ENCODE measurements at places on chromosomes 3 and 15. TPM values are rescaled to one million over a fixed set of nuclear protein-coding genes. Genes with fewer than 3 reads are reported as not detected.

ACP3 gene
- total RNA-seq, result 6.7 TPM

CNTN3 gene
- 12.2 TPM for total RNA-seq

SLC26A6 gene
- 12.6 TPM for total RNA-seq

TLR9 gene
- not detected for total RNA-seq

C3orf20 gene
- total RNA-seq, result not detected

ANKDD1A gene
- total RNA-seq, result 7.2 TPM

DNA sequence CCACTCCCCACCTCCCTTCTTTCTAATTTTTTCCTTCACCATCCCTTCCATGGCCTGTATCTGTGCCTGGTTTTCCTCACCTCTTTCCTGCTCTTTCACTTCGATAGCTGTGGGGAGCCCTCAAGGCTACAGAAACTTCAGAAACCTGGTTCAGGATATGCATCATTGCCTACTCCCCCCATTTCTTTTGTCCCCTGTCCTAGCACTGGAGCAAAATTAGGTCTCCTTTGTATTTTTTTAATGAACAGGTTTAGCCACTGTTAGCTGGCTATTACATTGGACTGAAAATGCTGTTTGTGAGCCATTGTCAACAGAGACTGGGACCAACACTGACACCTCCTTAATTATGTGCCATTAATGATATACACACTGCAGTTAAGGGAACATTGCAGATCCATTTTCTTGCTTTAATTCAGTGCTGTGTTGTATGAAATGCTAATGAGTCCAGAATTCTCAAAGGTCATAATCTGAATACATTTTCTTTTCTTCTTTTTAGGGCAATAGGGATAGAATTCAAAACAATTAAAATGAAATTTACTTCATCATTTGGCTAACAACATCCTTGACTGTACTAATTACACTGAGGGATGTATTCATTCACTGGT is 138.6 kb downstream of the PDCD6IP start:
- no peak for DNase-seq

- DNase-seq, result no peak
Observed at GRCh38 chr3:188156056-188156455, 2.1 kb downstream of the LPP start.

- no peak for DNase-seq
Observed at GRCh38 chr3:108093021-108093420, 2.2 kb upstream of the CD47 start.

- DNase-seq, result no peak
Observed at GRCh38 chr3:191362037-191362436, 31.7 kb upstream of the UTS2B start.

DNA sequence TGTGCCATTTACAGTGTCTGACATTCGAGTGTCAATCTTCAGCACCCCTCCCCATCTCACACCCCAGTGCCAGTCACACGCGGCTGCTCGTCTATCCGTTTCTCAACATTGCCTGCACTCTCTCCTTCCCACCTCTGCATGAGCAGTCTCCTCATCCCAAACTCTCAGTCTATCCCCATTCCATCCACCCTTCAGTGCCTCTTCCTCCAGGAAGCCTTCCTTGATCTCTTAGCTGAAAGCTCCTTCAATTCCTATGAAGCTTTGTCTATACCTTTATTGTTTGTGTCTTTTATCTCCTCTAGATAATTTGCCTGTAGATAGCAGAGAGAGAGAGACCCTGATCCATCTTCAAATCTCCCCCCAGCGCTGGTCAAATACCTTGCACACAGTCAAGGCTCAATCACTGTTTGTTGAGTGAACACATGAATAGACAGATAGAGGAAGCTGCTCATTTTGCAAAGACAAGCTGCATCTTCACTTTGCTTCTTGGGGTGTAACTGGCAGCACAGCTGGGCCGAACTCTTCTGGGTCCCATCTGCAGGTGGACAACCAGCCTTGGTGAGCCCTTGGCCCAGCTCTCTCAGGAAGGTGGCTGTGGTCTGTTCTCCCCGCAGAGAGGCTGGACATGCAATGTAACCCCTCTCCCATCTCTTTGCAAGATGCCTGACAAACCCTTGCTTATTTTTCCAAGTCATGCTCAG is 52.8 kb downstream of the ITGA11 start:
- no peak for DNase-seq

- DNase-seq, result peak; percentile 98
Observed at GRCh38 chr15:65792138-65792987, at the start of gene DENND4A. DENND4A (minus strand) TSS chr15:65792293; CDS start chr15:65756450, 35,843 bp downstream.

- no peak for DNase-seq
Observed at GRCh38 chr3:134201201-134202130, 49.2 kb downstream of the RYK start.

DNA sequence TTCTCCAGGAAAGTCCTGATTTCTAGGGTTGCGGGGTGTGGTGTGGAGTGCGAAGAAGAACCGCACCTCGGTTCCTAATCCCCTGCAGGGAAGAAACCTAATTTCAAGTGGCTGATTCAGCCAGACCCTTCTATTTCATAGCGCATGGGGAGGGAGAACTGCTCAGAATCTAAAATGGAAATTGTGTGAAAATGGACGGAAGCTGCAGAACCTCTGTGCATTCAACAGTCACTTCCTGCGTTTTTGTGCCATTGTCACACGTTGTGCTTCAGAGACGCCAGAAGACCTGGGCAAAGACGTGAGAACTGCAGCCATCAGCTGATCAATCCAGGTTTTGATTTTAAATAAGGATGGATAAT is 1.2 kb downstream of the SIDT1 start:
- DNase-seq, result no peak

GRCh38 chr3:116449546-116450350 is 4.5 kb upstream of the LSAMP start:
- no peak for DNase-seq

DNA sequence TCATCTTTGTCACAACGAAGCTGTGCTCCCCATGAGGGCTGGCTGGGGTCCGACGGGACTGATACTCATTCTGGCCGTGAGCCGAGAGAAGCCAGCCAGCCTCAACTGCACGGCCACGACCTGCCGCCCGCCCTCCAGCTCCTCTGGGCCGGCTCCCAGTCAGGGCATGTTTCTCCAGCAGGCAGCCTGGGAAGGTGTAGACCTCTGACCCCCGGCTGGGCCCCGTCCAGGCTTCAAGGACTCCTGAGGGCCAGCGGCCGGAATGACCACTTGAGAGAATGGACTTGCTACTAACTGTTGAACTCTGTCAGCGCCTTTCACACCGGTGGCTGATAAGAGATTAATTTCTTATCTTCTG is 18.1 kb upstream of the MUC4 start:
- no peak for DNase-seq

DNA sequence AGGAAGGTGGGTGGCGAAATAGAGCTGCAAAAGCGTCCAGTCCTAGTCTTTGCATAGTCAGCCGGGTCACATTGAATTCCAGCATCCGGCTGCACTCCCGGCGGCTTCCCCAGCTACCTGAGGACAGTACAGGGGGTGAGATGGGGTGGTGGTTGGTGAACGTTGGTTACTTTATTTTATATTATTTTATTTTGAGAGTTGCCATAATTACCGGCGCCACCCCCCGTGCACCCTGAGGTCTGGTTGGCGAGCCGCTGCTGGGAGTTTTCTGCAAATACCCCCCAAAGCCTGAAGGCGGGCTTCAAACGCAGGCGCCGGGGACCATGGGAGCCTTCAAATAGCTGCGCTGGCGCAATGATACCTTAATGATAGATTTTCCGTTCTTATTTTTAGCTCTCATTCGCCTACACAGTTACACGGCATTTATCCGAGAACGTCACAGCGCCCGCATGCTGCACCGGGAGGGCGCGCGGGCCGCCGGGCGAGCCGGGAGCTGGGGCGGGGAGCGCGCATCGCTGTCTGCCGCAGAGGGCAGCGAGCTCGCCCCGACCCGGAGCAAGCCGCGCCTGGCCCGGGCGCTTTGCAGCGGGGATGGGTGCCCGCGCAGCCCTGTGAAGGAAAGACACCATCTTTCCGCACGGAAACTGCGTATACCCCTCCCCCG is 756 bp upstream of the RASGRF1 start:
- DNase-seq, result no peak

- no peak for DNase-seq
Observed at GRCh38 chr3:49634736-49635135, 39.4 kb upstream of the APEH start.
